ENCODE measurements at places on chromosomes 11 and 22.
A peak's percentile ranks its signal among the peaks of the same experiment; 100 is the strongest.

GRCh38 chr11:112320668-112321067 lies 60.0 kb upstream of the PLET1 start:
- DNase-seq: no peak

DNA sequence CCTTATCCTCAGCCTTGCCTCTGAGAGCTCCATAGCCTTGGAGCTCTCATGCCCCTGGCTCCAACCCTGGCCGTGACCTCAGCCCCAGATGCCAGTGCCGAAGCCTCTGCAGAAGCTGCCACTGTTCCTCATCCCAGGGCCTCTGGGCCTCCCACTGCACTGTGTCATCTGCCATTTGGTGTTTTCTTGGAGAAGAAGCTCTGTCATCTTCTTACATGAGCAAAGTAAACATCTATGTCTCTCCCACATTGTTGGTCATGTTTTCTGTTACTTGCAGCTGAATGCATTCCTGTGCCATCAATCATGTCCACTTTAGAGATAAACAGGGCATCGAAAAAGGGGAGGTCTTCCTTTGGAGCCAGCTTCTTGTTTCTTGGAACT lies 45.0 kb upstream of the FTH1 start:
- DNase-seq: no peak

GRCh38 chr22:25749420-25750169 lies 7.6 kb downstream of the MYO18B start:
- no peak for DNase-seq

DNA sequence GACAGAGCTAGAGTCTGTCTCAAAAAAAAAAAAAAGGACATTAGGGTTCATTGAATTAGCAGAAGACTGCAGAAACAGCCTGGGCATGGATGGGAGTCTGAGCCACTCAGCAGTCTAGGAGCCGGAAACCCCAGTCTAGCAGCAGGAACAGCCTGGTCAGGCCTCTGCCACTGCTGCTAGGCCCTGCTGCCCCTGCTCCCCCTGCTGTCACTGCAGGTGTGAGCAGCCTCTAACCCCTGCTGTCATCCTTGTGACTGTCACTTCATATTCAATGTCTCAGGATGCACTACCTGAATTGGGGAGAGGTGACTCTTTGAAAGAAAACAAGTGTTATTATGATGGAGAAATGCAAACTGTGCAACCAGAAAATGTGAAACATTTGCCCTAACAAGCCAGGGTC lies 7.0 kb upstream of the DDX17 start:
- peak; percentile 45 for DNase-seq

DNA sequence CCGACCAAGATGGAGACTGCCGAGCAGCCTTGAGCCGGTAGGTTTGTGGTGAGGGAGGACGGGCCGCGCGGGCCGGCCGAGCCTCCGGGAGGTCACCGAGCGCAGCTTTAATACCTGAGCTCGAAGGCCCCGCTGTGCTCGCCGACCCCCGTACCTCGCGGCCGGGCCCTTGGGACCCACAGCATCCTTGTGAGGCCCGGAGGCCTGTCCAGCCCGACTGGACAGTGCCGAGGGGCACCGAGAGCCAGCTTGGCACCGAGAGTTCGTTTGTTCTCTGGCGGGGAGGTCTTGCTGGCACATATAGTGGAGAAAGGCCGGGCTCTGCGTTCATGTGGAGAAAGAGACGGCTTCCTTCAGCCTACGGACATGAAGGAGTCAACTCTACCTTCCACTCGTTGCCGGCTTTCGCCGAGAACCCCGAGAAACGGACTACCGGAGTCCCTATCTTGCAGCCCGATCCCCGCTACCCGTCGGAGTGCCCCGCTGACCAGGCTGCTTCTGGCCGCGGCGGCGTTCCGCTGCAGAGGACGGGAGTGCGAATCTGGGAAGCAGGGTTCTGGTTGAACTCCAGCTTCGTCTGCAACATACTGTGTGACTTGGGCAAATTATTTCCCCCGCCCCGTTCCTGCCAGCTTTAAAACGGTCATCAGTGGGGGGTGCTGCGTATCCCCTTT lies 349 bp downstream of the TSSC4 start:
- DNase-seq: no peak

- no peak for DNase-seq
These were observed 219.9 kb downstream of the HIPK3 start for GRCh38 chr11:33476945-33477606.

- DNase-seq: peak; percentile 97
These were observed at the start of gene RPLP2 for GRCh38 chr11:809287-810039. Gene RPLP2 (plus strand): TSS chr11:809967. CDS start chr11:810235, 268 bp downstream.

- no peak for DNase-seq
These were observed 752.9 kb downstream of the CNTN5 start for GRCh38 chr11:99773646-99774045.

DNA sequence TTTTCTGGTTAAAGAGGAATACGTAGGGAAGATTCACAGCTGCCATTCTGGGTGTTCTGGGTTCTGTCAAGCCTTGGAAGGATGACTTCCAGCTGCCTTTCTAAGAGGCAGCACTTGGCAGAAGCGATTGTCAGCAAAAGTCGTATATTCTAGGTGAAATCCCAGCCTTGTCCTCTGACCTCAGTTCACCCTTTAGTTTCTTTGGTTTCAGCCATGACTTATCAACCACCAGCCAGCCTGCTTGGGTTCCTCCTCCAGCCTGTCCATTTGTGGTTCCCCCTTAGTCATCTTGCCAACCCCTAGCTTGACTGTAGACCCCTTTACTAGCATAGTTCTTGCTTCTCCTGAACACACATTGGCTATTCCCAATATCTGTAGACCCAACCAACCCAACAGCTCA lies 102.3 kb upstream of the CD44 start:
- no peak for DNase-seq

- no peak for DNase-seq
These were observed 13.1 kb downstream of the UQCR10 start for GRCh38 chr22:29780220-29780619.

GRCh38 chr22:24686280-24686679 lies 83.3 kb downstream of the GGT1 start:
- no peak for DNase-seq
